Kidney (tissue), 22 donors: ENCODE measurements at places on chromosomes 2 and 18. TPM values are rescaled to one million over a fixed set of nuclear protein-coding genes. Genes with fewer than 3 reads are reported as not detected.

DNA sequence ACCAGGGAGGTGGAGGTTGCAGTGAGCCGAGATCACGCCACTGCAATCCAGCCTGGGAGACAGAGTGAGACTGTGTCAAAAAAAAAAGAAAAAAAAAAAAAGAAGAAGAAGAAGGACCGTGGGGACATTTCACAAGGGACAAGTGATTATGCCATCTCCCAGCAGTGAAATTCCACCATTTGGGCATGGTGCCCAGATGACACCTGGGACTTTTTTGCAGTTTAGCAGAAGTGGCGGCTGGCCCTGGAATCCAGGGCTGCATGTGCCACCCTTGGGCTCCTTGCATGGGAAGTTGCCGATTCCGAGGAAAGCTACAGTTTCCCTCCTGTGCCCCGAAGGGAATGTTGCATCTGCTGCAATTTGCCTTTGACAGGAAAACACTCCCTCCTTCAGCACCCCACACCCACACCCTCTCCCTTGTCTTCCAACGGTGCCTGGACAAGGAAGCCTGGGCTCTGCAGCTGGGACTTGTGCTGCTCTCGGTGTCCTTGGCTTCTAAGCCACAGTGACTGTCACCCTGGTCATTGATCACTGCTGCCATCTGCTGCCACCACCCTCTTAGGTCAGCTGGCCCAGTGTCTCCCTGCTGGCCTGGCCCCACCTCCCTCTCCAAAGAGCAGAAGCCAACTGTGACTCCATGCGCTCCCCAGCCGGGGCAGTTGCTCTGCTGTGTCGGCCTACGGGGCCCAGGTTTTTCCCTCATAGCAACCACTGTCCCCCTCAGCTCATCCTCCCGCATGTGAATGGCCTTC is 56.4 kb upstream of the LRRC30 start:
- H3K27ac ChIP-seq: no peak overlapping the region
- no peaks in the 10 kb centered on the region for H3K36me3 ChIP-seq
- no peaks in the 10 kb centered on the region for H3K27me3 ChIP-seq
- no peak for DNase-seq
- no peaks in the 10 kb centered on the region for H3K4me1 ChIP-seq

SEMA4C gene
- total RNA-seq: 44.6 TPM

AGXT gene
- total RNA-seq: 0.09 TPM

DNA sequence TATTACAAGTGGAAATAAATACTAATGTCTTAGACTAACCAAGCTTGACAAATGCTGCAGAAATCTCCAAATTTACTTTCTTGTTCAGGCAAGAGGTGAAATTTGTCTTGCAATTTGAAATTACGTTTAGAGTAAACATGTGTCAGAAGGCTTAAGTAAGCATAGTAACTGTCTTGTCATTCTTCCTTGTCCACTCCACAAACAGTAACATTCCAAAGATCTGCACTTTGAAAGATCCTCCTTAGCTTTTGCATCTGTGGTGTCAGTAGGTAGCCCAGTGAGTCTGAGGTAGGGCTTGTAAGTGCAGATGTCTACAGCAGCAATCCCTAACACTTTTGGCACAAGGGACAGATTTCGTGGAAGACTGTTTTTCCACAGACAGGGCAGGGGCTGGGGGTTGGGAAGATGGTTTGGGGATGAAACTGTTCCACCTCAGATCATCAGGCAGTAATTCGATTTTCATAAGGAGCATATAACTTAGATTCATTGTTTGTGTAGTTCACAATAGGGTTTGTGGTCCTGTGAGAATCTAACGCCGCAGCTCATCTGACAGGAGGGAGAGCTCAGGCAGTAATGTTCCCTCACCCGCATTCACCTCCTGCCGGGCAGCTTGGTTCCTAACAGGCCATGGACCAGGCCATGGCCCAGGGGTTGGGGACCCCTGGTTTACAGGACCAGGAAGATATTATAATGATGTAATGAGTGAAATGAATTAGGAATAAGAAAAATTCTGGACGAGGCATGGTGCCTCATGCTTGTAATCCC is 18.6 kb downstream of the RASGRP3 start:
- DNase-seq: no peak
- H3K4me1 ChIP-seq: peaks cover 5% of the 10 kb centered on the region
- no peaks in the 10 kb centered on the region for H3K27me3 ChIP-seq
- no peak overlapping the region for H3K27ac ChIP-seq

GRCh38 chr2:215489288-215489848 is 53.5 kb upstream of the FN1 start:
- no peak overlapping the region for H3K27ac ChIP-seq
- H3K4me1 ChIP-seq: no peaks in the 10 kb centered on the region

- H3K4me1 ChIP-seq: no peaks in the 10 kb centered on the region
- H3K27ac ChIP-seq: no peak overlapping the region
- no peak overlapping the region for H3K4me3 ChIP-seq
- no peaks in the 10 kb centered on the region for H3K27me3 ChIP-seq
These were observed 148.0 kb downstream of the PARD3B start for GRCh38 chr2:204693262-204693661.

SKA1 gene
- total RNA-seq: 0.31 TPM

CRYGC gene
- not detected for total RNA-seq

DNA sequence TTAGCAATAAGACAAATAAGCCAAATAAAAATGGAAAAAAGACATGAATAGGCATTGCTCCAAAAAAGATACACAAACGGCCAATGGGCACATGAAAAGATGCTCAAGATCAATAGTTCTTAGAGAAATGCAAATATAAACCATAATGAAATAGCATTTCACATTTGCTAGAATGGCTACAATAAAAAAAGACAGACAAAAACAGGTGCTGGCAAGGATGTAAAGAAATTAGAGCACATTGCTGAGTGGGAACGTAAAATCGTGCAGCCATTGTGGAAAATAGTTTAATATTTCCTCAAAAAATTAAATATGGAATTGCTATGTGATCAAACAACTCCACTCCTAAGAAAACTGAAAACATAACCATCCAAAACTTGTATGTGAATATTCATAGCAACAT is 160.0 kb upstream of the SPATS2L start:
- H3K27ac ChIP-seq: no peak overlapping the region
- H3K27me3 ChIP-seq: no peaks in the 10 kb centered on the region
- H3K4me3 ChIP-seq: no peak overlapping the region
- H3K36me3 ChIP-seq: no peaks in the 10 kb centered on the region
- H3K4me1 ChIP-seq: no peaks in the 10 kb centered on the region

GRCh38 chr2:150640039-150640438 is 152.6 kb upstream of the RND3 start:
- no peaks in the 10 kb centered on the region for H3K4me1 ChIP-seq
- H3K27me3 ChIP-seq: no peaks in the 10 kb centered on the region
- H3K4me3 ChIP-seq: no peak overlapping the region
- H3K27ac ChIP-seq: peak overlapping the region; percentile 13
- H3K36me3 ChIP-seq: no peaks in the 10 kb centered on the region

ABCG8 gene
- total RNA-seq: 0.13 TPM

DNA sequence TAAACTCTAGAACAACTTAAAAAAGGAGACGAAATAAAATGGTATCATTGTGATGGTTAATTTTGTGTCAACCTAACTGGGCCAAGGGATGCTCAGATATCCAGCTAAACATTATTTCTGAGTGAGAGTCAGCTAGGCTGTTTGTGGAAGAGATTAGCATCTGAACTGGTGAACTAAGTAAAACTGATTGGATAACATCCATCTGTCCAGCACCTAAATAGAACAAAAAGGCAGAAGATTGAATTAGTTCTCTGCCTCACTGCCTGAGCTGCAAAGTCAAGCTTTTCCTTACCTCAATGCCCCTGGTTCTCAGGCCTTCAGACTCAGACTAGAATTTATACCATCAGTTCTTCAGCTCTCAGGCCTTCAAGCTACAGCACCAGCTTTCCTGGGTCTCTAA is 30.0 kb downstream of the PPP3R1 start:
- no peaks in the 10 kb centered on the region for H3K36me3 ChIP-seq
- no peaks in the 10 kb centered on the region for H3K27me3 ChIP-seq
- H3K4me1 ChIP-seq: no peaks in the 10 kb centered on the region

DNA sequence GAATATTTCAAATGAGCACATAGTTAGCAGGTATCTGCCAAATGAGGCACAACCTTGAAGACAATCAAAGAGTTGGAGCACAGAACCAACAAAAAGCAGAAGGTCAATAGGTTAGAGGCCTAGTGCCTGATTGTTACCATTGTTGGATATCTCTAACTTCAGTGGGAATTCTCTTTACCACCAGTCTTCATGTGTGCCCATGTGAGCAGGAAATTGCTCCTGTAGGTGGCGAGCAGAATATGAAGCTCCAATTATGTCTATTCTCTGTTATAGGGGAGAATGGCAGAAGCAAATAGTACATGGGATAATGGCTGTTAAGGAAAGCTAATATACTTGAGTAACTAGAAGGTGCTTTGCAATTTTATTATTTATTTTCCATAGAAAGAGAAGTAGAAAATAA is 14.9 kb upstream of the ZNF385B start:
- no peaks in the 10 kb centered on the region for H3K36me3 ChIP-seq
- no peaks in the 10 kb centered on the region for H3K4me1 ChIP-seq
- no peaks in the 10 kb centered on the region for H3K27me3 ChIP-seq
- no peak overlapping the region for H3K27ac ChIP-seq

TSPYL6 gene
- total RNA-seq: not detected

CNRIP1 gene
- total RNA-seq: 14.1 TPM

DNA sequence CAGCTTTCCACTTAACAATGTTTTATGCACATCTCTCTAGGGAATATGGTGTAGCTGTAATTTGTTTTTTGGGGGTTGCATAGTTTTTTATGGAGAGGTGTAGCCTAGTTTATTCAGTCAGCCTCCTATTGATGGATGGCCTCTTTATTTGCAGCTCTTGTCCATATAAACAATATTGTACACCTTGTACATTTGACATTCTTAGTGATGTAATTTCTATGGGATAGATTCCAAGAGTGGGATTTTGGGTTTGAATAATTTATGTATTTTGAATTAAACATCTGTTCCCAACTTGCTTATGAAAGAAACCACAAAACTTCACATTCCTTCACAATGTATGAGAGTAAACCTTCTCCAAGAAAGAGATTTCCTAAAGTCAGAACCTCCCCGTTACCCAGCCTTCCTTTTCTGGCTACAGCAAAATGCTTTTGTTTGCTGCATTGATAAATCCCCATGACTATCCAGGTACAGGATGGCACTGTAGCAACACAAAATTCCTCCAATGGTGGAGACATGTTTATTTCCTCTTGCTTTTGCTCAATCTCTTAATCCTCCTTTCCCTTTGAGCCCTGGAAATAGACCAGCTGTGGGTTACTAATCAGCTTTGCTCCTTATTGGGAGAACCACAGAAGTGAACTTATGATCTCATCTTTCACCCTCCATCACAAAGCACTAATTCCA is 58.4 kb upstream of the GALR1 start:
- no peaks in the 10 kb centered on the region for H3K36me3 ChIP-seq
- H3K4me1 ChIP-seq: no peaks in the 10 kb centered on the region
- H3K27me3 ChIP-seq: no peaks in the 10 kb centered on the region
- no peak overlapping the region for H3K4me3 ChIP-seq

DNA sequence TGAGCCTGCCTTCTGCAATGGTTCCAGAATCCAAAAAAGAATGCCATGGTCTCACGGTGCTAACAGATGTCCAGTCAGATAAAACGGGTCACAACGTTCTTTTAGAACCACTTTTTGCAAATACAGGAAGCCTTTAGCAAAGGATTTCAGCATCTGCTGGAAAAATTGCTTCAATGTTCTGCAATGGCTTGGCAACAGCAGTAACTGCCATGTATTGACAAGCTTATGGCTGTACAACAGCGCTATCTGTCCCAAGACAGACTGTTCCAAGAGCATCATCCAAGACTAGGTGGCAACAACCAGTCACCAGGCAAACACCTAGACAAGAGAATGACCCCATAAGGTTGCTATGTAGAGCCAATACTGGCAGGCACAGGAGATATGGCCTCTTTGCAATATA is 37.6 kb upstream of the RIOK3 start:
- H3K27ac ChIP-seq: no peak overlapping the region
- no peaks in the 10 kb centered on the region for H3K36me3 ChIP-seq
- no peak for DNase-seq
- H3K4me1 ChIP-seq: no peaks in the 10 kb centered on the region
- no peak overlapping the region for H3K4me3 ChIP-seq
